ENCODE measurements at places on chromosomes 11 and 22.

DNA sequence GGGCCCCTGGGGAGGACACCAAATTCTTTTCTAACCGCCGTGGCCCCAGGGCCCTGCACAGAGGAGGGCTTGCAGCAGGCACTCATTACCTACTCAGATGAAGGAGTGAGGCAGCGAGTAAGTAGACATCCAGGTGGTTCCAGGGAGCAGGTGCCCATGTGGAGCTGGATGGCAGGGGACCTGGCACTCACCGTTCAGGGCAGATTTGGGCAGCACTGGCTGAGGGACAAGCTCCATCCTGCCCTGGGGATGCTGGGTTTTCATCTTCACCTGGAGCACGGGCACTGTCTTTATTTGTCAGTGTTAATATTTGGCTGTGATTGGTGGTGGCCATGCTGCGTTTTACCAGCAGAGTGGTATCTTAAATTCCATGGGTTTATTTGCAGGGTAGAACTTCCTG, 1182.7 kb downstream of the BRD1 start:
- DNase-seq, result no peak

GRCh38 chr11:60118338-60118737, 29.9 kb downstream of the MS4A2 start:
- no peak for DNase-seq

GRCh38 chr11:75858613-75859012, 43.6 kb downstream of the UVRAG start:
- DNase-seq, result no peak

GRCh38 chr22:50719814-50720300, 18.1 kb upstream of the ACR start:
- DNase-seq, result no peak

- no peak for DNase-seq
These were observed 2.1 kb downstream of the RCE1 start for GRCh38 chr11:66845143-66845875.

- DNase-seq, result peak; percentile 65
These were observed at the start of gene BARX2 for GRCh38 chr11:129375751-129376657. TSS of gene BARX2 (plus strand) at chr11:129375848. CDS start at chr11:129376036, 188 bp downstream.

DNA sequence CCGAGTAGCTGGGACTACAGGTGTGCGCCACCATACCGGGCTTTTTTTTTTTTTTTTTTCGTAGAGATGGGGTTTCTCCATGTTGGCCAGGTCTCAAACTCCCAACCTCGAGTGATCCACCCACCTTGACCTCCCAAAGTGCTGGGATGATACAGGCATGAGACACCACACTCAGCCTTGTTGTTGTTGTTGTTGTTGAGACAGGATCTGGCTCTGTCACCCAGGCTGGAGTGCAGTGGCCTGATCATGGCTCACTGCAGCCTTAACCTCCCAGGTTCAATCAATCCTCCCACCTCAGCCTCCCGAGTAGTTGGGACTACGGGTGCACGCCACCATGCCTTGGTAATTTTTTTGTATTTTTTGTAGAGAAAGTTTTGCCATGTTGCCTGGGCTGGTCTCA, 23.4 kb upstream of the CLDN5 start:
- no peak for DNase-seq

DNA sequence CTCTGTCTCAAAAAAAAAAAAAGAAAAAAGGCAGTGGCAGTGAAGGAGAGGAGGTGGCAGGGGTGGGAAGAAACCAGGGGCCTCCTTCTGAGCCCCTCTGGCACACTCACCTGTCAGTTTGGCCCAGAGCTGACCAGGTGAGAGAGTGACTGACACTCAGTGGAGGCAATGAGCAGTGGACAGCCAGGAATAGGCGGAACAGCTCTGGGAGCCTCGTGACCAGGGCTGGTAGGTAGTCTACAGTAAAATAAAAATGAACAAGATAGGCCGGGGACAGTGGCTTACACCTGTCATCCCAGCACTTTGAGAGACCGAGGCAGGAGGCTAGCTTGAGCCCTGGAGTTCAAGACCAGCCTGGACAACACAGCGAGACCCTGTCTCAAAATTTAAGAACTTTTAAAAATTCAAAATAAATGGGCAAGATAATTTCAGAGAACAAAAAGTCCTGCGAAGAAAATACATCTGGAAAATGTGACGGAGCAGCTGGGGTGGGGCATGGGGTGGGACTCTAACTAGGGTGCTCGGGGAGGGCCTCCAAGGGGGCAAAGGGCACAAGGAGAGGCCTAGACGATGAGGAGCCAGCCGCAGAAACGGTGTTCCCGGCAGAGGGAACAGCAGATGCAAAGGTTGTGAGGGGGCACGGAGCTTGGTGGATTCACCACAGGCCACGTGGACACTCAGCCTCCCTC, 3.8 kb upstream of the PDXP start:
- no peak for DNase-seq

DNA sequence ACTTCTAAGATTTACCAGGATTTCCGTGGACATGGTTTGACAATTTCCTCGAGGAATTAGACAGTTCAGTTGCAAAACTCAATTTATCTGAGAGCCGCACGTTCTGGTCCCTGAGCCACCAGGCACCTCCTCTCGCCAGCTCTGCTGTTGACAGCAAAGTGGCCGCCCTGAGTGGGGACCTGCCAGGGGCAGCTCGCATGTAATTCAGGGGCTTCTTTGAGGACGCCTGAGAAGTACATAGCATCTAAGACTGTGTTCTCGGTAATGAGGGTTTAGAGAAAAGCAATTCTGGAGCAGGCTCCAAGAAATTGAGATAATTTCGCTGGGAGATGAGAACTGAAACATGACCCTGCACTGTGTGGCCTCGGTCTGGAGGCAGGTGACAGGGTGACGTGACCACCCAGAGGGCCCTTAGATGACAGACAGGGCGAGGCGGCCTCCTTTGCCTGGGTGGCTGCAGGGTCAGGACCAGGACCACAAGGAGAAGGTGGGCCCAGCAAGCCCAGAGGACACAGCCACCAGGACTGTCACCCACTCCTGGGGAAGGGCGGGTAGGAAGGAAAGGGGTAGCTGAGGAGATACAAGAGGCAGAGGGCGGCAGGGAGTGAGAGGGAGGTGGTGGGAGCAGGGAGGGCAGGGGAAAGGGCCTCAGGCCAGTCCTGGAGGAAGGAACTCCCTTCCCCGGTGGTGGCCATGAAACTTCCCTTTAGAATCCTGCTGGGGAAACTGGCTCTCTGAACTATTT, 55.0 kb downstream of the RTL6 start:
- DNase-seq, result no peak

DNA sequence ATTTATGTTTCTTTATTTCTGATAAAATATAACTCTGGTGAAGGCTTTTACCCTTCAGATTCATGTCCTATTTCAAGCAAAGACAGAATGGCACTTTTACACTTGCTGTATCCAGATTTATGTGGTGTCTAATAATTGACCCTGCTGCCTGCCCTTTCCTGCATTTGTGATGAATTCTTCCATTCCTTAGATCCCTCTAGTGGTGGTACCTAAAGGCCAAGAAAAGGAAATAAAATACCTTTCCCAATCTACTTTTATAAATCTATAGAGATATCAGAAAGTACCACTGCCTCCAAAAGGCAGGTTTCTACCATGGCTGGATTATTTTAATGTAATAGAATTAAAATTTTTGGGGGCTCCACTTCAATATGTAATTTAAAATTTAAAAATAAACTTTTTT, 34.2 kb downstream of the CCDC81 start:
- no peak for DNase-seq

GRCh38 chr11:67674442-67674871, at the start of gene ALDH3B2:
TSS of gene ALDH3B2 (minus strand) at chr11:67674623. CDS start at chr11:67666935, 7,688 bp downstream.
- DNase-seq, result no peak

DNA sequence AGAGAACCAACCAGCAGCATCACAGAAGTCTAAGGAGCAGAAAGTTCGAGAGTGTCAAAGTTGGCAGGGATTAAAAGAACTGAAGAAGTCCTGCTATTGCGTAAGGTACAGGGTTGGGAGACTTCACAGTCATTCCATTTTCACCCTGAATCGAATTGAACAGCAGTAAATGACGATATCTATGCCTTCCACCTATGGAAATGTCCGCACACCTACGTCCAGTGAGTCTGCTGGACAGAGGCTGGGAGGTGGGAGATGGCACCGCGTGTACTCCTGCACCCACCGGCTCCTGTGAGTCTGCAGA, 116.7 kb downstream of the MICAL3 start:
- DNase-seq, result no peak

DNA sequence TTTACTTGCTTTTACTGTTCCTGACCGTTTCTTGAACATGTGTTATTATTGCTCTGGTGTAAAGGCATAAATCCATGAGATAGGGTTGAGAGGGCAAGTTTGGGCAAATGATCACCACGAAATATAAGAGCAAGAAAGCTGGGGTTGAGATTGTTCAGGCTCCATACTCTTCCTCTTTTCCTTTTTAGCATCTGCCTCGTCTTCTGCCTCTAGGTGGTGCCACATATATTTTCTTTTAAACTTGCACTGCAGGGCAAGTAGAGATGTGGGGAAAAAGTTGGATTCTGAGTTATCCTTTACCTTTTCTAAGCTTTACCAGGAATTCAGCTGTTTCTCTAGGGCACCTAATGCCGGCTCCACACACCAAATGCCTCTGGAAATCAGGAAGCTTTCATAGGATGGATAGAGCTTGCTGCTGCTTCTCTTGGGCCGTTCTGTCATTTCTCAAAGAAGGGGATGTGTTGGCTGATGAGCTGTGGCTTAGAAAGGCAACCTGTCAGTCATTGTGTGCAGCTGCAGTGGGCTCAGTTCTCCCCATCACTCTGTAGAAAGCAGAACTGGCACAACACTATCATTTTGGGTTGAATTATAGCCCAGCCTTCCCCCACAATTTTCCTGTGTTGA, 98.2 kb downstream of the LDLRAD3 start:
- no peak for DNase-seq

GRCh38 chr22:36182857-36183256, 18.8 kb downstream of the APOL4 start:
- no peak for DNase-seq

- no peak for DNase-seq
These were observed 23.3 kb downstream of the ARHGEF17 start for GRCh38 chr11:73331138-73331916.

DNA sequence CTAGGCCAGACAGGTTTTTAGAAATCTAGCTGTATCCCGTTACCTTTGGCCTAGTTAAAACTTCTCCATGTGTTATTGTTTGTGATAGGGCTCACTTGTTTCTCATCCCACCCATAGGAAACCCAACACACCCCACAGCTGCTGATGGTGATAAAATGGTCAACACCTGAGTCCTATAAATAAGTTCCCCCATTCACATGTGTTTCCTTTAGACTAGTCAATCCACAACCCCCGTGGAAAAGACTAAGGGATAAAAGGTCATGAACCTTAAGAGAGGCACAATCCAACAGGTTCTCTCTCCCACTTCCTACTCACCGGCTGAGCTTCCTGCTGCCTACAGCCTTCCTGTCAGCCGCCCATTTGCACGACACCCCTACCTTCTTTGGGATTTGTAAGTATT, 768.4 kb downstream of the JRKL start:
- DNase-seq, result no peak

- DNase-seq, result no peak
These were observed 36.9 kb upstream of the LINC01488 start for GRCh38 chr11:69444381-69445130.

DNA sequence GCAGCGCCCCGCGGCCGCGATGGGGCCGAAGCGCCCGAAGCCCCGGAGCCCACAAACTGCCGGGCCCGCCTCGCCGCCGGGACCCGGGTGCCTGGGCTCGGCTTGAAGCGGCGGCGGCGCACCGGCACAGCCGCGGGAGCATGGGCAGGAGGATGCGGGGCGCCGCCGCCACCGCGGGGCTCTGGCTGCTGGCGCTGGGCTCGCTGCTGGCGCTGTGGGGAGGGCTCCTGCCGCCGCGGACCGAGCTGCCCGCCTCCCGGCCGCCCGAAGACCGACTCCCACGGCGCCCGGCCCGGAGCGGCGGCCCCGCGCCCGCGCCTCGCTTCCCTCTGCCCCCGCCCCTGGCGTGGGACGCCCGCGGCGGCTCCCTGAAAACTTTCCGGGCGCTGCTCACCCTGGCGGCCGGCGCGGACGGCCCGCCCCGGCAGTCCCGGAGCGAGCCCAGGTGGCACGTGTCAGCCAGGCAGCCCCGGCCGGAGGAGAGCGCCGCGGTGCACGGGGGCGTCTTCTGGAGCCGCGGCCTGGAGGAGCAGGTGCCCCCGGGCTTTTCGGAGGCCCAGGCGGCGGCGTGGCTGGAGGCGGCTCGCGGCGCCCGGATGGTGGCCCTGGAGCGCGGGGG, 346 bp downstream of the FJX1 start:
- no peak for DNase-seq

DNA sequence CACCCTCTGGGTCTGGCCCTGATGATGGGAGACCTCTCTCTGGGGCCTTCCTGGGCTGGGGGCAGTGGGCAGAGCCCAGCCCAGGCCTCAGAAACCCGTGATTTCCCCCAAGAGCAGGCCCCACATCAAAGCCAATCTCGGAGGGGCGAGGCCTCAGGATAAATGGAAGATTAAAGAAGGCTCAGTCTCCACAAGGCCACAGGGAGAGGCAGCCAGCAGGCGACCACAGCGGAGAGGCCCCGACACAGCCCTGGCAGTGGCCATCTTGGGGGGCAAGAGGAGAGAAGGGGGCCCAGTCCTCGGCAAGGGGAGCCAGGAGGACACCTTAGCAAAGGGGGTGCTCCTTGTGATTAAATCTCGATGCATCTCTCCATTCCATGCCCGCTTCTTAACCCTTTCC, 12.5 kb upstream of the CREB3L1 start:
- DNase-seq, result no peak

- no peak for DNase-seq
These were observed 3.1 kb downstream of the OR56A1 start for GRCh38 chr11:6027501-6027900.

GRCh38 chr11:60951904-60952741, at the start of gene SLC15A3:
TSS of gene SLC15A3 (minus strand) at chr11:60952176. CDS start at chr11:60951551, 625 bp downstream.
- DNase-seq, result no peak

DNA sequence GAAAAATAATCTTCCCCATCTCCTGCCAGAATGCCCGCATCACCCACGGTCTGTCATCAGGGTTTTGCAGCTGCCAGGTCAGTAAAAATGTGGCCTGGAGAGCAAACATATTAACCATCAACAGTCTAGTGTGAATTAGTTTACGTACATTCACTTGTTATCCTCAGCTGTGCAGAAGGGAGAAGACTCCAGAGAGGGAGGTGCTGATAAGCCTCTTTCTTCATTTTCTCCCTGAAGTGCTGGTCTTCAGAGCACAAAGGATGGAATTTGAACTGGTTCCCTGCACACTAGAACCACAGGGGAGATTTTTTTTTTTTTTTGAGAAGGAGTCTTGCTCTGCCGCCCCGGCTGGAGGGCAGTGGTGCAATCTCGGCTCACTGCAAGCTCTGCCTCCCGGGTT, 8.2 kb downstream of the FGF19 start:
- DNase-seq, result no peak

GRCh38 chr11:2807801-2808241, 77.8 kb downstream of the CDKN1C start:
- no peak for DNase-seq

DNA sequence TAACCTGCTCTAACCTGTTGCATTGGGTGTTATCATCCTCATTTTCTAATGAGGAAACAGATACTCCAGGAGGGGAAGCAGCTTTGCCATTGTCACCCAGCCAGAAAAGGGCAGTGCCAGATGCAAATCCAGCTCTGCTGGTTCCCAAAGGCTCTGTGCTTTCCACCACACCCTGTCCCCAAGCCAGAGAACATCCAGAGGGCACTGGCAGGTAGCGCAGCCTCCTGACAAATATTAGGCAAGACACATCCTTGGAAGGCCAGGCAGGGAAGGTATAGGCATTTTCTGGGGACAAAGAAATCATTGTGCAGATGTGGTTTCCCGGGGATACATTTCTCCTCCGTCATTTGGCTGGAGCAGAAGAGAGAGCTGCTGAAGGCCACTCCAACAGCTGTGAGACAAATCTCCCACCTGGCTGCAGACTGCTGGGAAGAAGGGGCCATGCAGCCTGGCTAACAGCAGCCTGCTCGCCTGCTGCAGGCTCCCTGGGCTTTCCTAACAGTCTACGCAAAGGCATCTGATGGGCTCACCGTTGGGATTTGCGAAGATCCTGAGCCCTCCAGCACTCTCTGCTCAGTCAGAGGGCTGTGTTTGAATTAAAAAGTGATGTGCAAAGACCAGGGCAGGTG, 93.9 kb upstream of the PITPNB start:
- DNase-seq, result no peak

Measured in NCI-H1092 (cell line).